ENCODE measurements at places on chromosomes 16 and 17.

DNA sequence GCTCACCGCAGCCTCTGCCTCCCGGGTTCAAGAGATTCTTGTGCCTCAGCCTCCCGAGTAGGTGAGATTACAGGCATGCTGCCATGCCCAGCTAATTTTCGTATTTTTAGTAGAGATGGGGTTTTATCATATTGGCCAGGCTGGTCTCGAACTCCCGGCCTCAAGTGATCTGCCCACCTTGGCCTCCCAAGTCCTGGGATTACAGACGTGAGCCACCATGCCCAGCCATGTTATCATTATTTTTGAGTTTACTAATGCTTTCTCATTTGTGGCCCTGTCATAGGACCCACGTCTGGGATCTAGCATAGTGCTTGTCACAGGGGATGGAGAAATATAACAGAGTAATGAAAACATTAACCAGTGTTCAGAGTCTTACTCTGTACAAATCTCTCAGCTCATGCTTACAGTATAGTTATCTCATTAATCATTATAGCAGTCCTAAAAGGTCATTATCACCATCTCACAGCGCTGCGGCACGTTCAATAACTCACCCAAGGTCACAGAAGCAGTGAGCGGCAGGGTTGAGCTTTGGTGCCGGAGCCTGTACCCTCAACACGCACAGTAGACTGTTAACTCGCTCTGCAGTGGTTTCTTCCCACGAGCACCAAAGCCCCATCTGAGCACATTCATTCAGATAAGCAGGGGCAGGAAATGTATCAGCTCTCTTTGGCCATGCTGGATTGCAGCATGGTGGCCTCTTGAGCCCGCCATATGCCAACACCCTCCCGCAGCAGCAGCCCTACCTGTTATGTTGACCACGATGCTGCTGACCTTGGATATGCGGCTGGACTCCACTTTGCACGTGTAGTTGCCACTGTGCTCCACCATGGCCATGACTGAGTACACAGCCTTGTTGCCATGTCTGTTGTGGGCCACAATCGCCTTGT is 21.4 kb downstream of the PECAM1 start:
- DNase-seq = no peak

- no peak for DNase-seq
These were observed 148.2 kb upstream of the HS3ST2 start for GRCh38 chr16:22665803-22666202.

GRCh38 chr16:56970934-56971767 is 9.4 kb downstream of the CETP start:
- no peak for DNase-seq

GRCh38 chr16:22634954-22635353 is 124.3 kb downstream of the NPIPB5 start:
- DNase-seq = no peak

All from HEK293T (cell line).